HCEC 1CT (cell line): ENCODE measurements at places on chromosomes 12 and 14.

- DNase-seq = no peak
These were observed 13.7 kb upstream of the OR5AU1 start for GRCh38 chr14:21169573-21169972.

DNA sequence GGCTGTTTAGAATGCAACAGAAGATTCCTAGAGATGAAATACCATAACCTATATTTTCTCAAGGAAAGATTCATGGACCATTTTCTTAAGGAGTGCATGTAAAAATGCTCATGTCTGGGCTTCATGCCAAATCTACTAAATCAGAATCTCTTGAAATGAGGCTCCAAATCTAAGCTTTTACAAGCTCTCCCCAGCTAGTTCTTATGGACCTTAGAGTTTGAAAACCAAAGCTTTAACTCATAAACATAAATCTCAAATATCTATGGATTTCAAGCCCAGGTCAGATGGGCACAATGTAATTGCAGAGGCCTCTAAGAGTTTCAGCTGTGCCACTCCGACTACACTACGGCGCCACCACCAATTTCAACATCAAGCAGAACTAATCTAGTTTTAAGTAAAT, 117.3 kb upstream of the CAND1 start:
- DNase-seq = no peak

DNA sequence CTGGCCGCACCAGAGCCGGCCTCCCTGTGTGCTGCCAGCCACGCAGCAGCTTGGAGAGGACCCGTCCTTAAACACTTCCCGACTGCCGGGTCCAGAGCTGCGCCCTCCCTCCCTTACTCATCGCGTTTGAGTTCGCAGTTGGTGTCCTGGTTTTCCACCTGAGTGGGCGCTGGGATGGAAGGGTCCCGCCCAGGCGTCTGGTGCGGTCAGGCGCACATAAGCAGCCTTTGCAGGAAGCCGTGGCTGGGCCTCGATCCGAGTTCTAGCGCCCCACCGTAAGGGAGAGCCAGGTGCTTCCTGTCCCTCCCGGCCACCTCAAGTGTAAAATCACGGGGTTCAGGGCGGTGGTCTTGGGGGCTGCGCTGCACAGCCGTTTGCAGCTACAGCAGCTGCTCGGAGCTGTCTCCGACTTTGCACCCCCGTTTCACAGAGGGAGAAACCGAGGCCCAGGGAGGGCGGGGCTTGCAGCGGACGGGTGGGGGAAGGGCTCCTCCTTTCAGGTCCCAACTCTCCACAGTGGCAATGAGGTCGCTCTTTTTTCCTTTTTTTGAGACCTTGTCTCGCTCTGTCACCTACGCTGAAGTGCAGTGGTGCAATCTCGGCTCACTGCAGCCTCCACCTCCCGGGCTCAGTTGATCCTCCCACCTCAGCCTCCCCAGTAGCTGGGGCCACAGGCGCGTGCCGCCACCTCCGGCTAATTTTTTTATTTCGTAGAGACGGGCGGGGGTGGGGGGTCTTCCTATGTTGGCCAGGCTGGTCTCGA, 51.3 kb downstream of the LRCOL1 start:
- no peak for DNase-seq

DNA sequence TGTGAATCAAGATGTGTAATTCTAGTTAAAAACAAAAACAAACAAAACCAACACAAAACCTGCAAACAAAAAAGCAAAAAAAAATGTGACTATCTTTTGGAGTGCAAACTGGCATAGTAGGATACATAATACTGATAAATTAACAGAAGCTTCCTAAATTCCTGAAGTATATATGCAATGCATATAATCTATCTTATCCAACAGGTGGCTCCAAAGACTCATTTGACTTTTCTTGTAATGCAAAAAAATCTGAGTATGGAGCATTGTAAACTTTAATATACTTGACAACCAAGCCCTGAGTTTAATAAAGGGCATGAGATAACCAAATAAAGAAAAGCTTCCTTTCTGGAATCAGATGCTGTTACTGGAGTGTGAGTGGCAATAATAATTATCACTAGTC, 1003.6 kb downstream of the FSCB start:
- no peak for DNase-seq

- DNase-seq = peak; percentile 88
These were observed 32.1 kb downstream of the CMKLR1 start for GRCh38 chr12:108307006-108307405.

DNA sequence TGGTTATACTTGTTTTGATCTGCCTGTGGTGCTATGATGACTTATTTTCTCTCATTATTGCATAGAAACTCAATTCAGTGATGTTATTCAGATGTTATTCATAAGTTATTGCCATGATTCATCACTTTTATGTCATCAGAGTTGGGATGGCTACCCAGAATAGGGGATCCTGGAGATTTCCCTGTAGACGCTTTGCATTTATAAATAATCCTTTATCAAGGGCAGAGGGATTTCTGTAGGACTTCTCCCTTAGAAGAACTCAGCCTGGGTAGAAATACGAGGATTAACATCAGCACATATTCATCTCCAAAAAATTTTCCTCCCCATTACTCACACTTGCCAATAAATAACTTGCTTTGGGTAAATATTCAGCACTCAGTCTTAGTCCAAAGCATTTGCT, 4.9 kb downstream of the GPRC5A start:
- DNase-seq = peak; percentile 95

DNA sequence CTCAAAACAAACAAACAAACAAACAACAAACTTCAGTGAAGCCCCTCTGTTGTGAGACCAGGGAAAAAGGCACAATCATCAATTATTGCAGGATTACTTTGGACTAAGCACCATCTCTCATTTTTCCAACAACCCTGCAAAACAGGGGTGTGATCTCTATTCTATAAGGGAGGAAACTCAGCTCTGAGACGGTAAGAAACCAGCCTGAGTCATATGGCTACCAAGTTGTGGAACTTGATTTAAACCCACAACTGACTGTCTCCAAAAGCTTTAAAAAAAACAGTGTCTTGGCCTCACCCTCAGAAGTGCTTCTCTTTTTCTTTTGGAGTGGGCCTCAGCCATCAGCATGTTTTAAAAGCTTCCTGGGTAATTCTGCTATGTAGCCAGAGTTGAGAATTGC, 49.8 kb downstream of the RIN3 start:
- DNase-seq = no peak

- DNase-seq = no peak
These were observed 150.6 kb downstream of the ADCK1 start for GRCh38 chr14:77950371-77951063.
